ENCODE measurements at places on chromosomes 5 and 9. TPM values are rescaled to one million over a fixed set of nuclear protein-coding genes. Genes with fewer than 3 reads are reported as not detected.

- no peak for DNase-seq
- H3K4me1 ChIP-seq: no peaks in the 10 kb centered on the region
- H3K27ac ChIP-seq: no peak overlapping the region
Observed at GRCh38 chr5:90545511-90545910, 13.1 kb upstream of the ADGRV1 start.

CTSV gene
- total RNA-seq: 0.33 TPM

DNA sequence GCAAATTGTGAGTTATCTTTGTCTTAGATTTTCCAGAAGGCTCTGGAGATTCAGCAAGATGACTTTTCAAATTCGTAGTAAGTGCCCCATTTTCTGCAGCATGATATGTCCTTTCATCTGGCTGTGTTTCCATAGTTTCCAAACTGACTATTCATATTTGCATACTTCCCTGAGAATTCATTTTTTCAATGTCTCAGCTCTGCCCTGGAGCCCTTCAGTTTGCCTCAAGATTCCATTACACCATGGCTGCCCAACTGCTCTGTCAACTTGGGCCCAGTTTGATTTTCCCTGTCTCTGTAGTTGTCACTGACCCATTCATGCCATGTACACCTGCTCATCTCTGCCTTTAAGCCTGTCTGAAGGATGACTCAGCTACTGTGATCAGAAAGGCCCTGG lies 94.2 kb upstream of the RUSC2 start:
- H3K36me3 ChIP-seq: no peaks in the 10 kb centered on the region
- H3K4me3 ChIP-seq: no peak overlapping the region
- H3K4me1 ChIP-seq: peaks cover 2% of the 10 kb centered on the region
- DNase-seq: no peak
- no peak overlapping the region for H3K27ac ChIP-seq
- H3K27me3 ChIP-seq: no peaks in the 10 kb centered on the region

GRCh38 chr9:121892706-121893105 lies 200.4 kb downstream of the TTLL11 start:
- H3K4me1 ChIP-seq: no peaks in the 10 kb centered on the region
- H3K27me3 ChIP-seq: peaks cover 8% of the 10 kb centered on the region
- no peak for DNase-seq
- no peaks in the 10 kb centered on the region for H3K36me3 ChIP-seq

GRCh38 chr5:1553539-1554409 lies 30.0 kb upstream of the LPCAT1 start:
- DNase-seq: no peak
- no peak overlapping the region for H3K27ac ChIP-seq
- no peaks in the 10 kb centered on the region for H3K4me1 ChIP-seq

DNA sequence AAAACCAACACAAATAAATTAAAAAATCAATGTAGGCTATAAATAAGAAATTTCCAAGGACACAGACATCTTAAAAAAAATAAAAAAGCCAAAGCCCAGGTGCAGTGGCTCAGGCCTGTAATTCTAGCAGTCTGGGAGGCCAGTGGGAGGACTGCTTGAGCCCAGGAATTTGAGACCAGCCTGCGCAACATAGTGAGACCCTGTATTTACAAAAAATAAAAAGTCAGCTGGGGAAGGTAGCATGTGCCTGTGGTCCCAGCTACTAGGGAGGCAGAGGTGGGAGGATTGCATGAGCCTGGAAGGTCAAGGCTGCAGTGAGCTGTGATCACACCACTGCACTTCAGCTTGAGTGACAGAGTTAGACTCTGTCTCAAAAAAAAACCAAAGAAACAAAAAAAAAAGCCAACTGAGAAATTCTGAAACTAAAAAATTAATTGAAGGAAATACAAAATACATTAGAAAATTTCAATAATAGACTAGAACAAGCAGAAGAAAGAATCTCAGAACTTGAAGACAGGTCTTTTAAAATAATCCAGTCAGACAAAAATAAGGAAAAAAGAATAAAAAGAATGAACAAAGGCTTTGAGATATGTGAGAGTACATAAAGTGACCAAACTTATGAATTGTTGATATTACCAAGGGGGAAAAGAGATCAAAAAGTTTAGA lies 149.5 kb upstream of the PANK3 start:
- H3K4me3 ChIP-seq: no peak overlapping the region
- no peaks in the 10 kb centered on the region for H3K4me1 ChIP-seq
- no peaks in the 10 kb centered on the region for H3K36me3 ChIP-seq
- peaks cover 18% of the 10 kb centered on the region for H3K27me3 ChIP-seq
- no peak overlapping the region for H3K27ac ChIP-seq

DMRT2 gene
- total RNA-seq: not detected

GRCh38 chr9:104386013-104386412 lies 118.0 kb upstream of the OR13F1 start:
- H3K27me3 ChIP-seq: no peaks in the 10 kb centered on the region
- DNase-seq: no peak
- H3K4me1 ChIP-seq: no peaks in the 10 kb centered on the region
- H3K4me3 ChIP-seq: no peak overlapping the region
- no peak overlapping the region for H3K27ac ChIP-seq

ADGRD2 gene
- not detected for total RNA-seq

GRCh38 chr9:36036780-36037548 lies at the start of gene RECK:
TSS of gene RECK (plus strand) at chr9:36036913. CDS start at chr9:36036999, 86 bp downstream.
- H3K4me3 ChIP-seq: peak within 1 kb of the TSS; percentile 96
- H3K4me1 ChIP-seq: peaks cover 23% of the 10 kb centered on the region

DNA sequence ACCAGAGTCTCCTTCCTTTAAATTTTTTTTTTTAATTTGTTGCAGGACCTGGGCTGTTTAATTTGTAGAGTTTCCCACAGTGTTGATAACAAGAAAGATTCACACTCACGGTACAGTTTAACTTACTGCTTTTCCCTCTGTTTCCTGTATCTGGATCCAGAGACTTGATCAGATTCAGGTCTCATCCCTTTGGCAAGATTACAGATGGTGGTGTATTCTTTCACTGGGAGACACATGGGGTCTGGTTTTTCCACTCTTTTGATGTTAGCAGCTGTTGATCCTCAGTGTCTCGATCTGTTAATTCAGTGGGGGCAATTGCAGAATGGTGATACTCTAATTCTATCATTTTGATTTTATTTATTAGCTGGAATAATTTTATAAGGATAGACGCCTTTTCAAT lies 75.4 kb upstream of the TNFAIP8 start:
- peaks cover 38% of the 10 kb centered on the region for H3K36me3 ChIP-seq
- H3K4me3 ChIP-seq: peak overlapping the region; percentile 45
- H3K4me1 ChIP-seq: peaks cover 86% of the 10 kb centered on the region
- DNase-seq: no peak

SUSD3 gene
- total RNA-seq: 70.4 TPM

GRCh38 chr9:98660541-98660940 lies 48.2 kb downstream of the GABBR2 start:
- H3K4me1 ChIP-seq: peaks cover 1% of the 10 kb centered on the region
- no peak overlapping the region for H3K27ac ChIP-seq
- H3K27me3 ChIP-seq: peaks cover 6% of the 10 kb centered on the region
- H3K4me3 ChIP-seq: no peak overlapping the region
- no peaks in the 10 kb centered on the region for H3K36me3 ChIP-seq

GRIA1 gene
- not detected for total RNA-seq

GRCh38 chr5:42991404-42992087 lies 48.6 kb downstream of the ANXA2R start:
- peaks cover 37% of the 10 kb centered on the region for H3K4me1 ChIP-seq
- peaks cover 16% of the 10 kb centered on the region for H3K36me3 ChIP-seq

- no peaks in the 10 kb centered on the region for H3K4me1 ChIP-seq
- H3K27me3 ChIP-seq: peaks cover 7% of the 10 kb centered on the region
- H3K4me3 ChIP-seq: no peak overlapping the region
- DNase-seq: no peak
- H3K36me3 ChIP-seq: no peaks in the 10 kb centered on the region
Observed at GRCh38 chr5:178450121-178451028, 139.8 kb downstream of the COL23A1 start.

GRCh38 chr5:150428978-150429377 lies 16.3 kb upstream of the CD74 start:
- H3K4me3 ChIP-seq: no peak overlapping the region
- peaks cover 4% of the 10 kb centered on the region for H3K27me3 ChIP-seq
- no peak for DNase-seq
- no peak overlapping the region for H3K27ac ChIP-seq
- no peaks in the 10 kb centered on the region for H3K36me3 ChIP-seq

DNA sequence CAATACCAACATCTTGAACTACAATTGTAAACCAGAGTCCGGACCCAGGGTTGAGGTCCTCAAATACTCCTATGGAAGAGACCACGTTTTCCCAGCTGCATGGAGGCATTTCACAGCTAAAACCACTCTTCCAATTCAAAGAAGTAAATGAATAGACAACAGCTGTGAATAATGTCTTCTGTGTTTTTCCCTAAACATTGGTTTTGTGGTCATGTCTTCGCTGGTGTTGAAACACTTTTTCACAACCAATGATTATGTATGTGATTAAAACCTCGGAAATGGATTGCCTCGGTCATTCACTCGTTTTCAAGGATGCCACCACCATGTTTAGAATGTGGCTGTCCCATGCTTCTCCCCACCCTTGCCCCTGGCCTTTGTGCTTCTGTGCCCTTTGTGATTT lies 9.4 kb upstream of the TENT4A start:
- no peaks in the 10 kb centered on the region for H3K36me3 ChIP-seq
- no peak overlapping the region for H3K27ac ChIP-seq
- H3K4me3 ChIP-seq: no peak overlapping the region
- no peak for DNase-seq
- peaks cover 6% of the 10 kb centered on the region for H3K4me1 ChIP-seq

GRCh38 chr5:123297866-123298265 lies 125.3 kb downstream of the CEP120 start:
- no peak overlapping the region for H3K4me3 ChIP-seq
- no peaks in the 10 kb centered on the region for H3K36me3 ChIP-seq
- no peak overlapping the region for H3K27ac ChIP-seq
- H3K4me1 ChIP-seq: peaks cover 3% of the 10 kb centered on the region
- no peak for DNase-seq
- H3K27me3 ChIP-seq: peaks cover 6% of the 10 kb centered on the region

TRIP13 gene
- total RNA-seq: 20.9 TPM

DNA sequence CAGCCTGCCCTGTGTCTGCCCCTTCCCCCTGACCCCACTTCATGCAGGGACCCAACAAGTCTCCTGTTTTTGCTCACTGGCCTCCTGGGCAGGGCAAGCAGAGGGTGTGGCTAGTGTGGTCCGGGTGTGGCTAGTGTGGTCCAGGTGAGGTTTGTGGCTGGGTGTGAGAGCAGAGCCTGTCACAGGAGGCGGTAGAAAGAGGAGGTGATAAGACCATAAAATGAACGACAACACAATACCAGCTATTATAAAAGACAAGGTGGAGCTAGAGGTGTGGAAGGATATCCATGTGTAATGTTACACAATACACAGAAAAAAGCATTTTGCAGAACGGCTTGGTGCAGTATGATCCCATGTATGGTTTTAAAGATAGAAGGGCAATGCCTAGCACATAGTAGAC lies 23.3 kb downstream of the SPRY4 start:
- no peaks in the 10 kb centered on the region for H3K36me3 ChIP-seq
- H3K4me1 ChIP-seq: peaks cover 10% of the 10 kb centered on the region
- no peak overlapping the region for H3K4me3 ChIP-seq
- peak; percentile 50 for DNase-seq

Measured in activated naive CD8-positive, alpha-beta T cell treated with anti-CD3 and anti-CD28 coated beads, Interleukin-2, amount 10 ng/mL, durations not matched to agents 7 days and 5 days (primary cell).